ENCODE measurements at places on chromosomes 3 and 15. TPM values are rescaled to one million over a fixed set of nuclear protein-coding genes. Genes with fewer than 3 reads are reported as not detected.

The GPR156 gene
- total RNA-seq, result 0.72 TPM

- DNase-seq, result peak; percentile 44
Observed at GRCh38 chr3:11591391-11592282, 52.1 kb downstream of the VGLL4 start.

DNA sequence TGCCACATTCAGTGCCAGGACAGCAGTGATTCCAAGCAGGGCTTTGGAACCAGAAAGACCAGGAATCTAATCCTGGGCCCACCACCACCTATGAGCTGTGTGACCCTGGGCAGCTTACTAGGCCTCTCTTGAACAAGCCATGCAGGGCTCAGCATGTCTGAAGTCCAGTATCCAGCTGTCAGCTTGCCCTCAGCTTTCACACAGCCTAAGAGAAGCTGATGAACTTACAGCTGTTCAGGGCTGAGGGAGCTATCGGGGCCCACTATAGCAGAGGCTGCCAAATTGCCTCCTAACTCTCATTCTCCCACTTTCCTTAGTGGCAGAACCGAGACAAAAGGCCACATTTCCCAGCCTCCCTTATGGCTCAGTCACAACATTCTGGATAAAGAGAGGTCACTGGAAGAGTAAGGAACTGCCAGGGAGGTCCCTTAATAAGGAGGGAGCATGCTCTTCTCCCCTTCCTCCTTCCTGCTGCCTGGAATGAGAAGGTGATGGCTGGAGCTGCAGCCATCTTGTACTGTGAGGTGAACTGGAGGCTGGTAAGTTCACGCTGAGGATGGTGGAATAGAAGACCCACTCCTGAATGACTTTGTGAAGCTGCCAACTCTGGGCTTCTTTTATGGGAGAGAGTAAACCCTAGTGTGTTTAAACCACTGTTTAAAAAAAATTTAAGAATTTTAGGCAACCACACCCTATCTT, 34.5 kb downstream of the FEM1B start:
- peak; percentile 3 for DNase-seq

DNA sequence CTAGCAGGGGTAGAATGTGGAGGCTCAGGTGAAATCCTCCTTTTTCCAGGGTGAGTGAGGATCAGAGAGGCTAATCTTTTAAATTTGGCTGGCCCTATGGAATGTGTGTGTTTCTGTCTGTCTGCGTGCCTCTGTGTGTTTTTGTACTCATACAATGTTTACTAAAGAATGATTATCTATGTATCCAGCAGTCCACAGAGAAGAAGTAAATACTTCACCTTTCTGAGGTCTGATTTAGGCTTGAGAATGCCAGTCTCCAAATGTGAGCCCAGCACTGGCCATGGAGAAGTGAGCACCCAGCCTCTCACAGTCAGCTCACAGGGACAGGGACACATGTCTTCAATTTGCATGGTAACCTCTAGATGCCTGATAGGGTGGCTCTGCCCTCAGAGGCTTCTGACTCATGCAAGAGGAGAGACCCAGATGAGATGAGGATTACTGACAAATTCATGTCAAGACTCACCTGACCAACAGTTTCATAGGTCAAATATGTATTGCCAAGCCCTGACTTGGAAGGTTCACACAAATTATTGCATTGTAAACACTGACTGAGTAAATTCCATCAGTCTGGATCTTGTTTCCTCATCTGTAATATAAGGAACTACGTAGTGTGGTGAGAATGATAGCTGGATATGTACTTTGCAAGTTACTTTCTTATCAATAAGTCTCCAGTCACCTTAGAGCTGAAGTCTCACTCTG, 31.0 kb downstream of the ENTPD3 start:
- no peak for DNase-seq

The PKM gene
- 1,399 TPM for total RNA-seq

The SAMD7 gene
- not detected for total RNA-seq

- no peak for DNase-seq
Observed at GRCh38 chr15:60509470-60509869, 30.5 kb upstream of the ICE2 start.

- no peak for DNase-seq
Observed at GRCh38 chr15:27679731-27680471, 419.2 kb downstream of the OCA2 start.

- DNase-seq, result no peak
Observed at GRCh38 chr15:60949039-60949977, 279.8 kb downstream of the RORA start.

DNA sequence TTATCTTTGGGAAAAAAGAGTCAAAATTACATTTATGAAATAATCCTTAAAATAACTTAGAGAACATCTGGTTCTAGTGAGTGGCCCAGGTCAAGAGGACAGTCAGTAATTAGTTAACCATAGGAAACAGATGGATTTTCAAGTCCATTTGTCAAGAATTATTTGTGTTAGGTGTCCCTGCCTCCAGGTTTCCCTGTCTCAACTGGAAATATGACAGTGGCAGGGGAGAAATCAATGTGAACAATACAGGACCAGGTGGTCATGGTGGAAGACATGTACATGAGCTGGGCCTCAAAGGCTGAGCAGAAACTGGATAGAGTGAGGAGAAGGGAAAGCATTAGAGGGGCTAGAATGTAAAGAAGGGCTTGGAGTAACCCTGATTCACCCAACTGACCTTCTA, 372.6 kb downstream of the VPS13C start:
- no peak for DNase-seq

The FAM81A gene
- 2.4 TPM for total RNA-seq

DNA sequence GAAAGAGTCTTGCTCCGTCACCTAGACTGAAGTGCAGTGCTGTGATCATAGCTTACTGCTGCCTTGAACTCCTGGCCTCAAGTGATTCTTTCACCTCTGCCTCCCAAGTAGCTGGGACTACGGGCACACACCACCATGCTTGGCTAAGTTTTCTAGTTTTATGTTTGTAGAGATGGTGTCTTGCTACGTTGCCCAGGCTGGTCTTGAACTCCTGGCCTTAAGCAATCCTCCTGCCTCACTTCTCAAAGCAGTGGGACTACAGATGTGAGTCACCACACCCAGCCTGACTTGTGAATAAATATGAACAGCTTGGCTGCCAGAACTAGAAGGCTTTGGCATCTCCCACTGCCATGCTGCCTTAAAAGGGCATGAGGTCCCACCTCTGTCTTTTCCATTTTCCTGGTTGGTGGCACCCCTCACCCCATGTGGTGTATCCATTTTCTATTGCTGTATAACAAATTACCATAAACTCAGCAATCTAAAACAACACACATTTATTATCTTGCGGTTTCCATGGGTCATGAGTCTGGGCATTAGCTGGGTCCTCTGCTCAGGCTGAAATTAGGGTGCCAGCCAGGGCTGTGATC, 44.3 kb downstream of the PTPRG start:
- DNase-seq, result no peak

DNA sequence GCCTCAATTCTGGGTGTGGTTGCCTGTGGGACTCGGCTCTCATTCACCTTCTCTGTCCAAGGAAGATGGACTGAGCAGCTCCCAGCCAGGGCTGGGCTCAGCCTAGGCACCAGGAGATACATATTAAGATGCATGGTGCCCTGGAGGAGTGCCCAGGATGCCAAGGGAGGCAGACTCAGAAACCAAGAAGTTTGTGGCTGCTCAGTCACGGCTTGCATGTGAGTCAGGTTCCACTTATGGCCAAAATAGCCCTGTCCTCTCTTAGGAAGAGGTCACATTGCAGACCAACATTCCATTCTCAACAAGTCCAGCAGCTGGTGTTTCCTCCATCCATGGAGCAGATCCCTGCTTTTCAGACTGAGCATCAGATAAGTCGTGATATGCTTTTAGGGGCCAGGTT, 21.8 kb downstream of the CDCP1 start:
- DNase-seq, result no peak

- no peak for DNase-seq
Observed at GRCh38 chr3:133713347-133713746, 32.8 kb upstream of the TF start.

DNA sequence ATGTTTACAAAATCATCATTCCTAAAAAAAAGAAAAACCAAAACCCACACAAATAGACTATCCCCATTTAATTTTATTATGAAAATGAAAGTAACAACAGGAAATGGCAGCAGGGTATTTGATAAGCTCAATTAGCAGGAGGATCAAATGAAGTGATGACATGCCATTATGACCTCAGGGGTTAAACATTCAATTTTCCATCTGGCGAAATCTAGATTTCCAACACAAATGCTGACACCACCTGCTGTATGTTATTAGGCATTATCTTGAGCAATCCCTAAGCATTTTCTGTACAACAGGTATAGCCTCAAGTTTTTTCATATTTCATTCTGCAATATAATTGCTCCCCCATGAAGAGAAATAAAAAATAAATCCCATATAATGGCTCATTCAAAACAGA, 57.1 kb downstream of the SHQ1 start:
- no peak for DNase-seq

The LIPC gene
- not detected for total RNA-seq

The PLAAT1 gene
- 3.9 TPM for total RNA-seq

DNA sequence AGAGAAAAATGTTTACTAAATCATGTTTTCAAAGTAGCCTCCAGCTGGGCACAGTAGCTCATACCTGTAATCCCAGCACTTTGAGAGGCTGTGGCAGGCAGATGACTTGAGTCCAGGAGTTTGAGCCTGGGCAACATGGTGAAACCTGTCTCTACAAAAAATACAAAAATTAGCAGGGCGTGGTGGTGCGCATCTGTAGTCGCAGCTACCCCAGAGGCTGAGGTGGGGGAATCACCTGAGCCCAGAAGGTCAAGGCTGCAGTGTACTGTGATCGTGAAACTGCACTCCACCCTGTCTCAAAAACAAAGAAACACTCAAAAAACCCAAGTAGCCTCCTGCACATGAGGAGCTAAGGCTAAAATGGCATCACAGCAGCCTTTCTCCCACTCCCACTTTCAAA, 1.6 kb upstream of the PPIB start:
- DNase-seq, result no peak

DNA sequence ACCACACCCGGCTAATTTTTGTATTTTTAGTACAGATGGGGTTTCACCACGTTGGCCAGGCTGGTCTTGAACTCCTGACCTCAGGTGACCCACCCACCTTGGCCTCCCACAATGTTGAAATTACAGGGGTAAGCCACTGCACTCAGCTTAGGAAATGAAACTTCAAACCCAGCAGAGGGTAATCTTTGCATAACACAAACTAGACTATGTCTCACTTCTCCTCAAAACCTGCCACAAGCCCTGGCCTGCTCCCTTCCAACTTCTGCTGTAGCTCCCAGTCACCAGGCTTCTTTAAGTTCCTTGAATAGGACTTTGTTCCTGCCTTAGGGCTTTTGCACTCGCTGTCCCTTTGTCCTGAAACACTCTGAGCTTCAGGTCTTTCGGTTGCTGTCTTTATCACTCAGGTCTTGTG, 39.2 kb upstream of the SEMA4B start:
- DNase-seq, result no peak

GRCh38 chr3:100114413-100115030, at the start of gene FILIP1L:
FILIP1L (minus strand) TSS chr3:100114501.
- no peak for DNase-seq

DNA sequence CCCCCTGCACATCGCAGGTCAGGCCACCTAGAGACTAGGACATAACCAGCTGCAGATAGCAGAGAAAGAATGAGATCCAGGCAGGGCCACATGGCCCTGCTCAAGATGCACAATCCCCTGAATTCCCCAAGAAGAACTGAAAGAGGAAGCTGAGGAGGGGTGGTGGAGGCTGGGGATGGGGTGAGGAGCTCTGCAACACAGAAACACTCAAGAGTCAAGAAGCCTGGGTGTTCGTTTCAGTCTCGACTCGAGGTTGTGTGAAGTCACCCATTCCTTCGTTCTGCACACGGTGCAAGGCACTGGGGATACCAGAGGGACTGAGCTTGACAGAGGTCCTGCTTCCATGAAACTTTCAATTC, 62.0 kb downstream of the TLE3 start:
- DNase-seq, result no peak

DNA sequence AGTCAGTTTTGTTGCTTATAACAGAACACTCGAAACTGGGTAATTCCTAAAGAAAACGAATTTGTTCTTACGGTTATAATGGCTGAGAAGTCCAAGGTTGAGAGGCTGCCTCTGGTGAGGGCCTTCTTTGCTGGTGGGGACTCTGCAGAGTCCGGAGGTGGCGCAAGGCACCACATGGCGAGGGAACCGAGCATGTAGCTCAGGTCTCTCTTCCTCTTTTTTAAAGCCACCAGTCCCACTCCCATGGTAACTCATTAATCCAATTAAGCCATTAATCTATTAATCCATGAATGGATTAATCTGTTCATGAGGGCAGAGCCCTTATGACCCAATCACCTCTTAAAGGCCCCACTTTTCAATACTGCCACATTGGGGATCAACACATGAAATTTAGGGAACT, 50.0 kb downstream of the ROPN1B start:
- DNase-seq, result no peak

The CADM2 gene
- total RNA-seq, result 21.3 TPM

The GRIP2 gene
- 12.0 TPM for total RNA-seq

- no peak for DNase-seq
Observed at GRCh38 chr15:32687556-32687955, 30.2 kb upstream of the GREM1 start.

- DNase-seq, result no peak
Observed at GRCh38 chr3:23115171-23115877, 87.8 kb upstream of the UBE2E2 start.

GRCh38 chr3:66410976-66411375, 89.8 kb downstream of the LRIG1 start:
- DNase-seq, result no peak

- DNase-seq, result no peak
Observed at GRCh38 chr3:73427048-73427706, 197.6 kb downstream of the PDZRN3 start.

The GOLGA8H gene
- 1.7 TPM for total RNA-seq

DNA sequence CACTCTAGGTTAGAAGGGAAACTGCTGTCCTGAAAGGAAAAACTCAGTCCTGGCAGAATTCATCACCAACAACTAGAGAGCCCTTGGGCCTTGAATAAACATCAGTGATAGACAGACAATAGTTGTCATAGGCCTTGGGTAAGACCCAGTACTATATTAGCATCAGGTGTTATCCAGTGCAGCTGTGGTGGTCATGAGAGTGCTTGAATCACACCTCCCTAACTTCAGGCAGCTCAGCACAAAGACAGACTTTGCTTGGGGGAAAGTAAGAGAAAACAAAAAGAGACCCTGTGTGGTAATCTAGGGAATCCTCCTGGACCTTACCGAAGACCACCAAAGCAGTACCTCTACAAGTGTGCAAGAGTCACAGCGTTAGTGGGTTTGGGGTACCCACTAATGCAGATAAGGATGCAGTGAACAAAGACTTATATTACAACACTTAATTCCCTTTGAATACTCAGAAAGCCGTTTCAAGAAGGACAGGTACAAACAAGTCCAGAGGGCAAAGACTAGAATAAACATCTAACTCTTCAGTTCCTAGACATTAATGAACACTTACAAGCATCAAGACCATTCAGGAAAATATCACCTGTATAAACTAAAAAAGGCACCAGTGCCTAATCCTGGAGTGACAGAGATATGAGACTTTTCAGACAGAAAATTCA, 332.3 kb upstream of the EPHA3 start:
- DNase-seq, result no peak

The CFAP92 gene
- total RNA-seq, result 2.6 TPM
